ENCODE measurements at places on chromosomes 12 and 14. TPM values are rescaled to one million over a fixed set of nuclear protein-coding genes. Genes with fewer than 3 reads are reported as not detected.

The OR6C2 gene
- polyA plus RNA-seq: not detected

The DLK1 gene
- polyA plus RNA-seq: not detected

The RTL1 gene
- 0.36 TPM for polyA plus RNA-seq

The B4GALNT3 gene
- 0.09 TPM for polyA plus RNA-seq

The ANO4 gene
- polyA plus RNA-seq: 6.3 TPM

DNA sequence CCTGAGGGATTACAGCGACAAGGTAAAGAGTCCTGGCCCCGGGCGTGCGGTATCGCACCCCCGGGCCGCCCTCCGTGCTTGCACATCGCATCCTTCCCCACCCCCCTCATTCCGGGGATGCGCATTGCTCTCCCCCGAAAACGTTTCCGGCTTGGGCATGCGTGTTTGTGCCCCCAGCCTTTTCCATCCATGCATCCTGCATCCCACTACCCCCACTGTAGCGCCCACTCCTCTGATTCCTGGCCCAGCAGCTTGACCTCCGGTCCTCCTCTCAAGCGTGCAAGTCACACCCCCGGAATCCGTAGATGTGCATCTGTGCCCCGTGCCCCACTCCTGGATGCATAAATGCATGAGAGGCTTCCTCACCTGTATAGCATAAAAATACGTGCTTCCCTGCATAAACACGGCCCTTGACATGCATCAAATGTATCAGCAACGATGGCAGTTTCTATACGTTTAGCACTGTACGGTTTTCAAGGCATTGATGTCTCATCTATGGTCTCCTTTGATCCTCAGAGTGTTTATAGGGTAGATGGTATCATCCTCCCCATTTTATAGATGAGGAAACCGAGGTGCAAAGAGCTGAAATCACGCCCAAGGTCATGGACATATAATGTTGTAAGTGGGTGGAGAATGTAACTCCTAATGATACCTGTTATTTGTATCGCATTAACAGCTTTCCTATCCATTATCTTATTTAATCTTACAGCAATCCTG lies 484 bp downstream of the RIC8B start:
- DNase-seq: no peak

GRCh38 chr12:116370886-116371580 lies 93.5 kb upstream of the MED13L start:
- no peak for DNase-seq

- no peak for DNase-seq
Observed at GRCh38 chr12:50723865-50724264, 40.0 kb upstream of the ATF1 start.

DNA sequence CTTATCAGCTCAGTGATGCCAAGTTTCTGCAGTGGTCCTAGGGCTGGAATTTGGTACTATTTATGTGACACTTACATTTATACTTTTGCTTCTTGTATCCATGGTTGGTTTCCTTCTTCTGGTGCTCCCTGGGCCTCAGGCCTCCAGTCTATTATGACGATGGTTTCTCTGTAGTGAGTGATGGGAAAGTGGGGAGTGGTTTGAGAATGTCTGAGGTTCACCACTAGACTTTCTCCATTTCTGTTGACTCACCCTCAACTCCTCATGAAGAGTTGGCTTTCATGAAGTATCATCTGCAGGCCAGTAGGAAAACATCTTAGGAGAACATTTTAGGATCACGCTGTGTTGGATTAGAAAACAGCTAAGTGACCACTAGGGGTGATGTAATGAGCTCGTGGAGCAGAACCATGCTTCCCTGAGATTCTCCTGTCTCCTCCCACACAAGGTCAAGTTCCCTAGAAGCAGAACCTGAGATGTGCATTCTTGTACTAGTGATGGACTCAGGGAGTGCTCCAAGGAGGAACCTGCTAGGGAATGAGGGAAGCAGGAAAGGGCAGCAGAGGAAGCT lies 32.1 kb downstream of the RPH3A start:
- DNase-seq: no peak

DNA sequence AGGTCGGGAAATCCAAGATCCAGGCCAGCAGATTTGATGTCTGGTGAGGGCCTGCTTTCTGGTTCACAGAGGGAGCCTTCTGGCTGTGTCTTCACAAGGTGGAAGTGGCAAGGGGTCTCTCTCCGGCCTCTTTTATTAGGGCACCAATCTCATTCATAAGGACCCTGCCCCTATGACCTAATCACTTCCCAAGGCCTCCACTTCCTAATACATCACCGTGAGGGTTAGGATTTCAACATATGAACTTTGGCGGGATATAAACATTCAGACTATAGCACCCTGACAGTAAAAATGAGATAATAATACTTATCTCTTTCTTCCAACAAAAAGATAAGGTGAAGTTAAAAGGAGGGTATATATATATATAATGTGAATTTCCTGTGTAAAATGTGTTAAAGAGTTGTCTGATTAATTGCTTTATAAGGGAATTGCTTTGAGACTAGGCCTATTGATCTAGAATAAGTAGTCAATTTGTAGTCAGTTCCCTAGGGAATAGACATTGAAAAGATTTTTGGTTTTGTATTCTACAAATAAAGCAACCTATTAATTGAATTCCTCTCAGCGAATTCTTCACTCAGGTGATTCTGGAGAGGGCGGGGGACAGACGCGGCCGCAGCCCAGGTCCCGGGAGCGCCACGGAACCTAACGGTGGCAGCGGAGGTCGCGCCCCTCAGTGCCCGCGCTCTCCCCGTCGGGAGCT lies 516 bp upstream of the LGALS3 start:
- peak; percentile 32 for DNase-seq

GRCh38 chr12:52703878-52704277 lies 554 bp upstream of the KRT77 start:
- no peak for DNase-seq

DNA sequence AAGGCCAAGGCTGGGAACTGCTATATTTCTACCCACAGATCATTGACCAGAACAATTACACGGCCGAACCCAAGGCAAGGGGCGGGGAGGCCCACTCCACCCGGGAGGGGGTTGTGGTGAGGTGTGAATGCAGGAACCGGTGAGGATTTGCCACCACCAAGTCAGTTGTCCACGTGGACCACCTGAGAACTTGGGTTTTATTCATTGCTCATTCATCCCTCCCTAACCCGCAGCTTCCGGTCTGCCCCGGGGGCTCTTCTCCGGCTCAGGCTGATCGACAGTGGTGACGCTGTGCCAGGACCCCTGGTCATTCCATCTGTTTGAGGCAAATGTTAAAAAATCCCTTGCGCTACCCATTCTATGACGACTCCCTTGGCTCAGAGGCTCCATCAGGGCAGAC lies 127.7 kb upstream of the RTL1 start:
- no peak for DNase-seq

- peak; percentile 23 for DNase-seq
Observed at GRCh38 chr12:18239526-18239925, 21.8 kb upstream of the PIK3C2G start.

Measured in GM23248 (cell line).